EL (cell line): ENCODE measurements at places on chromosomes 5 and 9.
A peak's percentile ranks its signal among the peaks of the same experiment; 100 is the strongest.

DNA sequence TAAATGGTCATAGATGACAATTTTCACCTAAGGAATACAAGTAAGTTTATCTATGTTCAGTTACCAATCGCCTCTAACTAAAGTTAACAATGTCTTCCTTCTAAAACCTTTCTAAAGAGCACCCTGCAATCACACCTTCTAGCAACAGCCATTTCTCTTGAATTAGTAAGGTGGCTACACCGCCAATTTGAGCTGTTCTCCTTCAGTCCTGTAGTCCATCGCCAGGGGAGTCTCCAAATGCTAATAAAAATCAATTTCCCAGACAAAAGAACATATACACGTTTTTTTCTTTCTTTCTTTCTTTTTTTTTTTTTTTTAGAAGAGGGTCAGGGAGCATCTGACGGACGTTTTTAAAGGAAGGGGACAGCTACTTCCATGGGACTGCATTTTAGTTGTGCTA lies 729 bp upstream of the RORB start:
- DNase-seq: no peak

GRCh38 chr9:115691693-115692092 lies 461.9 kb upstream of the PAPPA start:
- DNase-seq: peak; percentile 84

- DNase-seq: no peak
These were observed 200.4 kb downstream of the MAST4 start for GRCh38 chr5:66796305-66797292.

DNA sequence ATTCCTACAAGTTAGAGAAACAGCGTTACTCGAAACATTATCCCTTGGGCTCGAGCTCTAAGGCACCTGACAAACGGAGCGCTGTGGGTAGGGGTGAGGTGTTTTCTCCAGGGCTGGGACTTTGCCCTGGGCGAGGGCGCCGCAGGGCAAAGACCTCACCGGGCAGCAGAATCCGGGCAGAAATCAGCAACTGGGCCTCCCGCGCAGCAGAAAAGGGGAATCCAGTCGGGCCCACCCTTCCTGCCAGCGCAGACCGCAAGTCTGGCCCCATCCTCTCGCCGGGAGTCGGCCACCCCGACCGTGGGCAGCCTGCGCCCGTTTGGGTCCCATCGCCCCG lies 430 bp upstream of the MSH3 start:
- peak; percentile 33 for DNase-seq

DNA sequence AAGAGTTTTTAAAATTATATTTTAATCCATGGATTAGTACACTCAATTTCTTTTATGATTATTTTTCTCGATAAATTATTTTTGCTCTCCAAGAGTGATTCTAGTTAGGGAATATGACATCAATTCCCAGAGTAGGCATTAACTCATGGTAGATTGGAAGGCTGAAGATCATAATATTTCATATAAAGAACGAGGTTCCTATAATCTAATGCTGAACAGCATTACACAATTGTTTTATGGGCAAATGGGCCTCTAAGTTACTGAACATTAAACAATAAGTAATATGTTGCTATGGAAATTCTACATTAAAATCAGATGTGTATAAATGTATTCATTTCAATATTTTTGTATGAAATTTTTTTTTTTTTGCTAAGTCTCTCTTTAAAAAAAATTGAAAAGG lies 140.3 kb downstream of the ZNF608 start:
- DNase-seq: no peak

DNA sequence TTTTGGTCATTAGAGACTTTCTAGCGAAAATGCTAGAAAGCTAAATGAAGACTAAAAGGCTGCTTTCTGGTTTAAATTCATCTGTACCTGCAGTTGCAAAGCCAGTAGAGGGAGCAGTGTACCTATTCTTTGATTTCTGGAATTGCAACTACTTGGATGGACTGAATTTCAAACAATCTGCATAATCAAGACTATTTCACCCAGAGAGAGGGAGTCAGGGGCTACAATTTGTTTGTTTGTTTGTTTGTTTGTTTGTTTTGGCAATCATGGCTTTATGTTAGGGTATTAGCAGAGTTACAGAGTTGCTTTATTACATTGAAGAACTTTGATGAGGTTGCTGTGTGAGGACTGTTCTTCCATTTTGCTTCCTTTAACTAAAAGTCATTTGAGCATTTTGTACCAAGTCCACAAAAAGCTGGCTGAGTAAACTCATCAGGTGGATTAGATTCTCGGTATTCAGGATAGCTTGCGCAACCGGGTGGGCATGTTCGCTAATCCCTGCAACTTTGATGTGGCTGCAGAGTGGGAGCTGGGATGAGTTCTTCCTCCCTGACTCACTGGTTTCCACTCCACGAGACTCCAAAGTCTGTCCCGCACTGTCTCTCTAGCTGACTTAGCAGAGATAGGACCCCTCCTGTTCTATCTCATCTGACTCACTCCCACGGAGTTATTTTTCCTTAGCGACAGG lies 80.0 kb upstream of the TUT7 start:
- peak; percentile 63 for DNase-seq

GRCh38 chr5:108459769-108460168 lies 77.9 kb upstream of the FBXL17 start:
- DNase-seq: no peak

DNA sequence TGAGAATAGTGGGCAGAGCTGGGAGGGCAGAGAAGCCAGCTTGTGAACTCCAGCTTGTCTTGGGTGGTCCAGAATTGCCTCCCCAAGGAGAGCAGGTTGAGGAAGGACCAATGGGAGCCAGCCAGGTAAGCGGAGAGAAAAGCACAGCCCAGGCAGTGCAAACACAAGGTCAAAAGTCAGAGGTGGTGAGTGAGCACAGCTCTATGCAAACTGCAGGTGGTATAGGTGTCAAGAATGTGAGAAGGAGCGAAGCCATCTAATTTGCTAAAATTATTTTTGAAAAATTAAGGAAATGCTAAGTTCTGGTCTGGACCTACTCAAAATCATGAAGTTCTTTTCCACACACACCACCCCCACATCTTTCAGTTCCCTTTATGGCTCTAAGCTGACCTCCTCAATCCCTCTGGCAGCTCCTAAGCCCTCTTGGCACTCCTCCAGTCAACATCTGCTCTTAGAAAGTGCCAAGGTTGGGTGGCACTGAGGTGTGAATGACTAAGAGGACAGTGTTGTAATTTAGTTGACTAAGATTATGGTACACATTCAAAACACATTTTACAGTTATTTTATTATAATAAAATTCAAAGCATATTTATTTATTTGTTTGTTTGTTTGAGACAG lies 6.6 kb upstream of the OTULINL start:
- DNase-seq: no peak

- peak; percentile 75 for DNase-seq
These were observed 95.8 kb downstream of the ANKRD18B start for GRCh38 chr9:33619666-33620404.

DNA sequence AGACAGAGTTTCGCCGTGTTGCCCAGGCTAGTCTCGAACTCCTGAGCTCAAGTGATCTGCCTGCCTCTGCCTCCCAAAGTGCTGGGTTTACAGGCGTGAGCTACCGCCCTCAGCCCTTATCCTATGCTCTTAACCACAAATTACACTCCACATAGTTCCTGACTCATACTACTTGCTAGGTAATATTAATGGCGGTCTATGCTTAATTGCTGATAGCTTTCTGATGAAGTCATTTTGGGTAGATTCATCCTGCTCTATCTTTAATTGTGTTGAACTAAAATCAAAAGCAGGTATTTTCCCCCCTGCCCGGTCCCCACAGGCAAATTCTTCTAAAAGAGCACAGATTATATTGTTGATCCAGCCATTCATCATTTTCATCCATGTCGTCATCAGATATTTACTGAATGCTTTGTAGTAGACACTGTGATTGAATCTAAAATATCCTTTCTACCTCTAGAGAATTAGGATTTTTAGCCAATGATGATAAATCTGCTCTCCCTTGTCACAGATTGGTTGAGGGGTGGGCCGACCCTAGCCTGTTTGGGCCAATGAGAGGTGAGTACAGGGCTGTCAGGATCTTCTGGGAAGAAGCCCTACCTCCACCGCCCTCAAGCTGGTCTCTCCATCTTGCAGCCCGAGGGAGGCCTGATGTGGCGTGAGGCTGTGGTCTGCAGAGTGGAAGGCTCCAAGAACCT lies 144.8 kb downstream of the NR3C1 start:
- peak; percentile 79 for DNase-seq
